RCC 7860 (cell line): ENCODE measurements at places on chromosomes 7 and 10.

- DNase-seq: no peak
Measured at GRCh38 chr10:28202941-28203352, 99.9 kb downstream of the MPP7 start.

DNA sequence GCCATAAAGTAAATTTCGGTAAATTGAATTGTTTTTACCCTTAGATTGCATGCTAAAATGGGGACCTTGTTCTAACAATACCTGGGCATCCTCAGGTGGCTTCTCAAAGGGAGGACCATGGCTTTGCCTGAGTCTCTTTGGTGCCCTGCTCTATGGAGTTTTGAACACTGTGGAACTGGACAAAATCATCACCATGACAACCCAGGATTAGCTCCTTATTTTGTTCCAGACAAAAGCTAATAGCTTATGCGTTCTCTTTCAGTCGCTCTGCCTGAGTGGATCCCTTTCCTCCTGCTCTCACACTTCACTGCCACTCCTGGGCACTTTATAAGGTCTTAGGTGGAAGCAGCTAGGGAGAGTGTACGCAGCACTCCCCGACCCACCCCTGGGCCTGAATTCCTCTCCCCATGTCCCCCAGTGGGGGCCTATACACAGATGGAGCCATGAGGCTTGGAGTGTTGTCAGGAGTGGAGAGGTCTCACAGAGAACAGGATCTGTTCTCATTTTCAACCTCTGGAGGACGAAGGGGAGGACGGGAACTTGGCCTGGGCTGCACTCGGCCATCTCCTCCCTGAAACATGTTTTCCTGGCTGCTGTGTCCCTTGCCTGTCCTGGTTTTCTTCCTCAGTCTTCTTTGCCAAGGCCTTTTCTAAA is 19.0 kb downstream of the ADCYAP1R1 start:
- DNase-seq: no peak

DNA sequence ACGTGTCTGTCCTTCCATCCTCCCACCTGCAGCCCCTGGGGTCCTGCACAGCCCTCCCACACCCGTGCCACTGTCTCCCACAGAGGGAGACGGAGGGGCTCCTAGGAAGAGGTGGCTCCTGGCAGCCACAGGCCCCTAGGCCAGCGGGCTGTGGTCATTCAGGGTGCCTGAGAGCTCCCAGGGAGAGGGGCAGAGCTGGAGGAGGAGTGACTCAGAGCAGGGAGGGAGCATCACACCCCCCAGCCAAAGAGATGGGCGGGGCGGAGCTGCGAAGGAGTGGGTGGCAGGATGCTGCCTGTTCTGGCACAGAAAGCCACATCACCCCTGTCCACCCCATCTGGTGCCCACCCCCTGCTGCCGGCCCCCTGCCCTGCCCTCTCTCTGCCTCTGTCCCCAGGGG is 50.5 kb downstream of the STK32C start:
- DNase-seq: peak; percentile 39

DNA sequence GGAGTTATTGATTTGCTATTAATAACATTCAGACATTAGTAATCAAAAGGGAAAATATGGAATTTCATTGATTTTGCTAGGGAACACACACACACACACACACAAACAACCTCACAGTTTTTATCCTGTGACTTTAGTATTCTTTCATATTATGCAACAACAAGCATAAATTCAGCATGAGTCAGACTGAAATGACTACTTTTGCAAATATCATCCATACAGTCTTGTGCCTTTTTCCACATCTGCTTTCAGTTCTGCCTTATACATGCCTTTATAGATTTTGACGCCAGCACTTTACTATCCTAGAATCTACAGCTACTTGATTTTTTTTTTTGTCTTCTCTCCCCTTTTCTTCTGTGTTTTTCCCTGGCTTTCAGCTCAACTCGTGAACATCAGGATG is 975.8 kb upstream of the LRRTM3 start:
- no peak for DNase-seq

DNA sequence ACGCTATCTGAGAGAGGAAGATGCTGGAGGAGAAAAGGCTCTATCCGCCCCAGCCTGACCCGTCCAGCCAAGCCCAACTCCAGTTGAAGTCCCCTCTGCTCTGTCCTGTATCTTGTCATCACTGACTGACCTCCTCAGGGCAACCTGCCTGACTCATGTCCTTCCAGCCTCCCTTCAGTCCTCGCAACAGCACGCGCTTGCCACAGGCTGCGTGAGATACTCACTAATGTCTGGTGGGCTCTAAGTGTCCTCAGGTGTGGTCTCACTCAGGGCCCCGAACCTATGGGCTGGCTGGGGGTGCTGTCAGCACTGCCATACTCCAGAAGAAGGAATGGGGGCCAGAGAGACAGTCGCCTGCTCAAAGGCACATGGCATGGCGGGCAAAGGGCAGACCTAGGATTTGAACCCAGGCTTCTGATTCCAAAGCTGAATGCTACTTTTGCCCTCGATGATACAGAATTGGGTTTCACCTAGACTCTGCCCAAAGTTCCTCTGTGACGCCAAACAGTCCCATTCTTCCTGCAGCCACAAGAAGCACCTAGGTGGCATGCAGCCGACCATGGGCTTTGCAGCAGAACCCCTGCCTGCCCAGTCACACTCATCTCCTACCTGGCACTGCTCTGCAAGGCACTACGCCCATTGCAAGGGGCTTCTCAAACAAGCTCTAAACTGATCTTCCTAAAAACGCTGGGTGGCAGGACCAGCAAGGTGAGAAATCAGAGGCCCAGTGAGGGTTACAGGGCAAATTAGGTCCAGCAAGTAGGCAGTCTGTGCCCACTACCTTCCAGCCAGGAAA is 8.5 kb downstream of the FAM53B start:
- no peak for DNase-seq

- no peak for DNase-seq
Measured at GRCh38 chr7:29091715-29092114, 54.6 kb downstream of the CPVL start.

DNA sequence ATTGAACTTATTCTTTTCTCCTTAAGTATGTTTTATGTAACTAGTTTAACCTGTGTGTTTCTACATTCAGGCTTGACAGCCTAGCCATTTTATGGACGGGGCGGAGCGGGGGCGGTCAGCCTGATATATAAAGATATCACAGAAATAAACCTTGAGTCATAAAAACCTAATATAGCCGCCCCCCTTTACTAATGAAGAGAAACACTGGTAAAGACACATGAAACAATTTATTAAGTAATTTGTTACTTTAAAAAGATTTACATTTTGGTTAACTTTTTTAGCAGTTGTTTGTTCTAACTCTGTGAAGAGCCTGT is 84.0 kb downstream of the MAPK8 start:
- DNase-seq: no peak

DNA sequence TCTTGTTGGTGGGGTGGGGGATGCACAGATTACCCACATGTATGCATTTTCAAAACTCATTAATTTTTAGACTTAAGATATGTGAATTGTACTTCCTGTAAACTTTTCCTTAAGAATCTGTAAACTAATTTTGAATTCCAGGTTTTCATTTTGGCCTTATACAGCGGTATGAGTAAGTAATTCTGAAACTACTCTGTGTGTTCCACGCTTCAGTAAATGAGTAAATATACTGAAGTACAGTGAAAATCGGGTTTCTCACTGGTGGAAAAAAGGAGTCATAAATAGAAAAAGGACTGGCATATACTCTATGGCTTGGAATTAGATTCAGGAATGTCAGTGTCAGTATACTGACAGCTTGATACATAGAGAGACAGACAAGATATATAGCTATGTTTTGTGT is 72.8 kb downstream of the CTTNBP2 start:
- DNase-seq: peak; percentile 52

- DNase-seq: no peak
Measured at GRCh38 chr10:132294561-132295318, 13.0 kb downstream of the STK32C start.

DNA sequence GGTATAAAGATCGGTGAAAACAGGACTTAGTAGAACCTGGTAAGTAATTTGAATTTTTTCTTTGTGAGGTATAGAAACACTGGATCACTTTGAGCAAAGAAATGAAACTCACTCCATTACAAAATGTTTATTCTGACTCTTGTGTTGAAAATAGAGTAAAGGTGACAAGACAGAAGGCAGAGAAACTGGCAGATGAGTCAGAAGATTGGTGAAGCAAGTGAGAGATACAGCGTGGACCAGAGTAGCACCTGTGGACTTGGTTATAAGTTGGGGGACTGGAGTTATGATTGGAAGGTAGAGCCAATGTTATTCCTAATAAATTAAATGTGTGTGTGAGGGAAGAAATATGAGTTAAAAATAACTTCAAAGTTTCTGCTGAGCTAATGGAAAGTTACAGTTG is 620.9 kb downstream of the ZWINT start:
- no peak for DNase-seq

GRCh38 chr7:20862554-20862953 is 75.9 kb upstream of the SP8 start:
- no peak for DNase-seq

GRCh38 chr7:104803931-104804330 is 210.1 kb upstream of the KMT2E start:
- no peak for DNase-seq

DNA sequence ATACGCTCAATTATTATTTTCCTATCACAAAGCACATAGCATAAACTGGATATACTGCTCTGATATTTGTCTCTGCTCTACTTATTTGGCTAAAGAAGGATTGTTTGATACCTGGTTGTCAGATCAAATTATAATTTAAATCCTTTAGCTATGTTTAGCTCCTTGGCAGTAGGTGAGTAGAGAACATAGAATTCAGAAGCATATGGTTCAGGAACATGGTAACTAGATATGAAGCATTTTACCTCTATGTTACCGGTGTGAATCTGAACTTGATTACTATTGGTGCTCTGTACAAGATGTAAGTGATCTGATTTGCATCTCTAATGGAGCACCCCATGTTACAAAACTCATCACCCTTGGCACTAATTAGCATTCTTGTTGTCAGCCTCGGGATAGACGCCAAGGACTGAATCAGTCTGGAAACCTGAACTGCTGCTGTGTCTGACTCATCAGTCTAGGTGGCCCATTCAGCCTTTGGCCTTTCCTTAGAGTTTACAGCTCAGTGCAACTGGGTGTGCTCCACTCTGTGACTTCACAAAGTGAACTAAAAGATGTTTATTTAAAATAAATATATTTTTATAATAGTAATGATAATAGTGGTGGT is 12.3 kb upstream of the MYPN start:
- DNase-seq: peak; percentile 71

GRCh38 chr10:119614686-119615085 is 17.9 kb upstream of the TIAL1 start:
- no peak for DNase-seq

DNA sequence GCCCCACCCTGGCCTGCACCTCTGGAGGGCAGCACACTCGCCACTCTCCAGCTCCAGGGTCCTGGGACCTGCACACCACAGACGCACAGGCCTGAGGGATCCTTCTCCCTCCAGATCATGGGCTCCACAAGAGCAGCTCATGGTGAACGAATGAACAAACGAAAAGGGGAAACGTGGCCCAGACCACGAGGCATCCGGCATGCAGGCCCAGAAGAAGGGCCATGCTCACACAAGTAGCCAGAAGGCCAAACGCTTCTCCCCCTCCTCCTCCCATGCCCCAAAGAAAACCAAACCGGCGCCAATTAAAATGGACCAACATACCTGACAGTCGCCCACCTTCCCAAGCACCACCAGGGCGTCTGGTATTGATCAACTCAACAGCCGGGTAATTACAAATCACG is 30.4 kb downstream of the MAD1L1 start:
- no peak for DNase-seq

DNA sequence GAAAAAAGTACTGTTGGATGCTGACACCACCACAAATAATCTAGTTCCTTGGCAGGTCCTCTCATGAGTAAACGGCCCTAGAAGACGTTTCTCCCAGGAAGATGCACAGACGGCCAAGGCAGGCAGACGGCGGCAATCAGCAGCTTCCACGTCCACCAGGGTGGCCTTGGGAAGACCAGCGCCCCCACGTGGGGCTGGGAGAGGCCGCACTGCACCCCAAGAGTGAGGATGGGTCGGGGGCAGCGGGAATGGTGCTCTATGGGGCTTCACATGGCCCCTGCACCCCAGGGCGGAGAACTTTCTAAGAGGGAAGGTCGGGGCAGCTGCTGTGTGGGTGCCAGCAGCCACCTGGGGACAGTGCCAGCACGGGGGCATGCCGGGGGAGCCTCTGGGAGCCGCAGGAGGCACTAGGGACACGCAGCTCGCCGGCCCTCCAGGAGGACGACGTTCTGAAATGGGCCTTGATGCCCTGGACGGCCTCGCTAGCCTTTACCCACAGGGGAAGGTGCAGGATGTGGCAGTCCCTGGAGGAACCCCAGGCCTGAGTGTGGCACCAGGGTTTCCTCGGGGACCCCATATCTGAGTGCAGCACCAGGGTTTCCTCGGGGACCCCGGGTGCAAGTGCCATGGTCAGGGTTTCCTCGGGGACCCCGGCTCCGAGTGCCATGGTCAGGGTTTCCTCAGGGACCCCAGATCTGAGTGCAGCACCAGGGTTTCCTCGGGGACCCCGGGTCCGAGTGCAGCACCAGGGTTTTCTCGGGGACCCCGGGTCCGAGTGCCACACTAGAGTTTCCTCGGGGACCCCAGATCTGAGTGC is 539.9 kb downstream of the DNAJB6 start:
- DNase-seq: no peak

- no peak for DNase-seq
Measured at GRCh38 chr7:119964788-119965542, 308.0 kb upstream of the KCND2 start.

DNA sequence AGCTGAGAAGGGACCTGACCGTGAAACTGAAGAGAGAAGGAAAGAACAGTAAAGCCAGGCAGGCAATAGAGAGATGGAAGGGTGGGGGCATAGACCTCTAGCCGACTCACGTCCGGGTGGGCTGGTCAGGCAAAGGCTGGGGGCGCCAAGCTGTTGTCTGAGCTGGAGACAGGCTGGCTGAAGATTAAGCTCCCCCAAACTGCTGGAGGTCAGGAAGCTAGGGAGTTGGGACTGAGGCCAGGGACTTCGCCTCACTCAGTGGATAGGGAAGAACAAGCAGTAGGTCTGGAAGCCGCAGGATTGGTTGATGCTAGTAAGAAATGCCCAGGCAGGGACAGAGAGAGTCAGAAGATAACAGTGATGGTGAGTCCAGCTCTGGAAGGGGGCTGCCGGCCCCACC is 5.3 kb downstream of the PITX3 start:
- DNase-seq: no peak

- peak; percentile 57 for DNase-seq
Measured at GRCh38 chr7:20514364-20514763, 101.1 kb upstream of the ABCB5 start.

DNA sequence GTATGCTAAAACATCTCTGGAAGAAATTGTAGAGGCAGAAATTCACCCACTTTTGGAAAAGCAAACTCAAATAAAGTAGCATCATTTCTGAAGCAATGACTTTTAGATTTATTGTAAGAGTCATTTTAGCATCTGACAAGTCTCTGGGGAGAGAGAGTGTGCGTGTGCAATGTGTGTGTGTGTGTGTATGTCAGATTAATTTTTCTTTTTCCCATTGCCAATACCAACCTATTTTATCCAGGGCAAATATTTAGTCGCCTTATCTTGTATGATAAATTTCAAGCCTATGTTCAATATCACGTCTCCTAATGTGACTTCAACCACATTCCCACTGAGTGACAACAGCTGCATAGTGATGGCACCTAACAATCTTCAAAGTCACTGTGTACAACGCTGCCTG is 101.7 kb downstream of the NEBL start:
- DNase-seq: no peak
